Esophagus squamous epithelium (tissue), 5 donors: ENCODE measurements at places on chromosomes 5 and 9.

DNA sequence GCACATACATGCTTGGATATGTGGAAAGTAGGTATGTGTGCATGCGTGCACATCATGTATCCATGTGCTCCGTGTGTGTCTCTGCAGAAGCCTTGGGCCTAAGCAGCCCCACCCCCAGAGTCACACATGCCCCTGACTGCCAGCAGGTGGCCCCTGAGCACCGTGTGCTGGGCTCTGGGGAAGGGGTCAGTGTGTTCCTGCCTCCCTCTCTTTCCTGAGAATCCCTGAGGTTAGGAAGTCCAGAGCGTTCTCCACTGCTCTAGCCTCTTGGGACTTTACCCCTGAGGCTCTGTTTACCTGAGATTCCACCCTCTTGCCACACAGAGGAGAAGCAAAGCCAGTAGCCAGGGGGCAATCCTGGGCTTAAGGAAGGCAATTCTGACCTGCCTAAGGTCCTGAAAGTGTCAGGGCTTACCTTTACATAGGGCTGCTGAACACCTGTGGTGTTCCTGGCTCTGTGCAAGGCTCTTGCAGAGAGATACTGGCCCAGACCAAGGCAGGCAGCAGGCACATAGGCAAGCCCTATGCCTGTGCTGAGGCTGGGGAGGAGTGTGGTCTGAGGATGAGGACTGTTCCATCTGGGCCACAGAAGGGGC lies 207.3 kb downstream of the TMEM38B start:
- DNase-seq = no peak

- no peak for DNase-seq
Observed at GRCh38 chr5:73119451-73120157, 771 bp upstream of the TMEM171 start.

- no peak for DNase-seq
Observed at GRCh38 chr9:100577776-100578448, at the start of gene CAVIN4. Gene CAVIN4, plus strand, starts transcription at chr9:100578079. Its CDS starts 65 bp downstream, at chr9:100578144.

GRCh38 chr5:53479590-53480415 lies 626 bp upstream of the FST start:
- no peak for DNase-seq

- DNase-seq = no peak
Observed at GRCh38 chr9:135887585-135888050, 19.7 kb downstream of the CAMSAP1 start.
